ENCODE measurements at places on chromosomes 3 and 15.

GRCh38 chr3:177459401-177459800 lies 262.1 kb upstream of the TBL1XR1 start:
- no peak for DNase-seq

GRCh38 chr3:155742349-155742965 lies 2.4 kb downstream of the PLCH1 start:
- no peak for DNase-seq

- DNase-seq, result no peak
These were observed 376.7 kb upstream of the PDZRN3 start for GRCh38 chr3:74001436-74001835.

DNA sequence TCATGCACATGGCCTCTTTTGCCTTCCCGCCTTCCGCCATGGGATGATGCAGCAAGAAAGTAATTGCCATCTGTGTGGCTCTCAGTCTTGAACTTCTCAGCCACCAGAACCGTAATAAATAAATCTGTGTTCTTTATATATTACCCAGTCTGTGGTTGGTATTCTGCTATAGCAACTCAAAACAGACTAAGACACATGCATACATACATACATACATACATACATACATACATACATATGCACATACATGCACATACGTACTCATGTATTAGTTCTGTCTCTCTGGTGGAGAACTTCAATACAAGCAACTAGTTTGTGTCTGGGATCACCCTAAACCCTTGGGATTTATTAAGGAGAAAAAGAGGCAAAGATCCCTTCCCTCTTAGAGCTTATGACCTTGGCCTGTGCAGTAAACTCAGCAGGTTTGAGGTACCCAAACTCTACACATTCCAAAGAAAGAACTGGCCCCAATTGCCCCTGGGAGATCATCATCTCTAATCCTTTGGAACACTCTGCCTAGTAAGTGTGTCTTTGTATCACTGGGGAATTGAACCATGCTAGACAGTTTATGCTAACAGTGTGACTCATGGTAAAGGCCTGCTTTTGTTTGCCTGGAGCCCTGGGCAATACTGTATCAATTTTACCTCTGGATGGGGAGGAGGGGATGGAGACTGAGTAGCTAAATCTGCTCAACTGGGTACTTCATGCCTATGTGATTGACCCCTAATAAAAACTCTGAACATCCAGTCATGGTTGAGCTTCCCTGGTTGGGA lies 115.6 kb upstream of the LMCD1 start:
- no peak for DNase-seq

DNA sequence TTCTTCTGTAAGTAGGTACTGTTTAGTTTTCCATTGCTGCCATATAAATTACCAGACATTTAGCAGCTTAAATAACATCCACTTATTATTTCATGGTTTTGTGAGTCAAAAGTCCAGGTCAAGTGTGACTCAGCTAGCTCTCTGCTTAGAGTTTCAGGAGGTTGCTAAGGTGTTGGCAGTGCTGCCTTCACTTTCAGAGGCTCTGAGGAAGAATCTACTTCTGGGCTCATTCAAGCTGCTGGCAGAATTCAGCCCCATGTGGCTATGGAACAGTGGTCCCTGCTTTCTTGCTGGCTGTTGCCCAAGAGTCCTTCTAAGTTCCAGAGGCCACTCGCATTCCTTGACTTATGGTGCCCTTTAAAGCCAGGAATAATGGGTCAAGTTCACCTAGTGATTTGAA lies 4.5 kb downstream of the CFAP44 start:
- DNase-seq, result no peak

- DNase-seq, result no peak
These were observed 4.2 kb downstream of the PARP9 start for GRCh38 chr3:122559906-122560305.

GRCh38 chr15:31544361-31544760 lies 217.7 kb downstream of the KLF13 start:
- no peak for DNase-seq

- DNase-seq, result no peak
These were observed 851.2 kb upstream of the NR2F2 start for GRCh38 chr15:95479308-95479707.

GRCh38 chr3:99586701-99587100 lies 51.7 kb upstream of the COL8A1 start:
- no peak for DNase-seq

GRCh38 chr15:93917181-93917580 lies 314.2 kb upstream of the MCTP2 start:
- DNase-seq, result no peak

DNA sequence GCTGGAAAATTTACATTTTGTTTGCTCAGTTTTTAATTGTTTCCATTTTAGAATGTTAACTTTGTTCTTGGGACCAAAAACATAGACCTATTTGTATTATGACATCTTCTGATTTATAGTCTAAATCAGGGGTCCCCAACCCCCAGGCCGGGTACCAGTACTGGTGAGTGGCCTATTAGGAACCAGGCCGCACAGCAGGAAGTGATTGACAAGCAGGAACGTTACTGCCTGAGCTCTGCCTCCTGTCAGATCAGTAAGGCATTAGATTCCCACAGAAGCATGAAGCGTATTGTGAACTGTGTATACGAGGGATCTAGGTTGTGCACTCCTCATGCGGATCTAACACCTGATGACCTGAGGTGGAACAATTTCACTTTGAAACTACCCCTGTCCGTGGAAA lies 51.9 kb downstream of the GHSR start:
- DNase-seq, result no peak

DNA sequence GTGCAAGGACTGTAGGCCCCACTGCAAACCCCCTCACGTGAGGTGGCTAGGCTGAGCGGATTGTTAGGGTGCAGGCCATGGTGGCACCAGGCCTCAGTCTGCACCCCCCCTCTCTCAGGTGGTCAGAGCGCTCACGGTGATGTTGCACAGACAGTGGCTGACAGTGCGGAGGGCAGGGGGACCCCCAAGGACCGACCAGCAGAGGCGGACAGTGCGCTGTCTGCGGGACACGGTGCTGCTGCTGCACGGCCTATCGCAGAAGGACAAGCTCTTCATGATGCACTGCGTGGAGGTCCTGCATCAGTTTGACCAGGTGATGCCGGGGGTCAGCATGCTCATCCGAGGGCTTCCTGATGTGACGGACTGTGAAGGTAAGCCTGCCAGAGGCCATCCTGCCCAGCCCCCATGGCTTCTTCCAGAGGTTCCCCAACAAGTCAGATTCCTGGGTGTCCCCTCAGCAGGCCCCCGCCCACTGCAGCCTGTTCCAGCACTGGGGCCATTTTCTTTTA lies 18.2 kb downstream of the ATRIP start:
- DNase-seq, result no peak

DNA sequence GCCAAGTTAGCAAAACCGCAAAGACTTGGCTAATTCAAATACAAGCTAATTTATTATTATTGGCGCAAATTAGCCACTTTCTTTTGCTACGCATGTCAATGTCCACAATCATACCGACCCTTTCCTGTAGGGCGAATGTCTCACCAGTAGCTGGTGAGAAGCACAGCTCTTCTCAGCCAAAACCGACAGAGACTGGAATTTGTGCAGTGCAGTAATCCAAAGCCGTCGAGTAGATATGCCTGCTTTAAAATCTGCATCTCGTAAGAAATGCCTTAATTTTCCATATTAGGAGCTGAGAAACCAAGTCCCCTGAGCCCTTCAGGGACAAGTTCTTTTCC lies 614 bp upstream of the MINDY2 start:
- DNase-seq, result no peak

GRCh38 chr3:97658668-97659285 lies 105.8 kb upstream of the ARL6 start:
- DNase-seq, result no peak

All from cerebellar nuclear complex (tissue), 1 donor.